ENCODE measurements at places on chromosomes 7 and 10. TPM values are rescaled to one million over a fixed set of nuclear protein-coding genes. Genes with fewer than 3 reads are reported as not detected.

DNA sequence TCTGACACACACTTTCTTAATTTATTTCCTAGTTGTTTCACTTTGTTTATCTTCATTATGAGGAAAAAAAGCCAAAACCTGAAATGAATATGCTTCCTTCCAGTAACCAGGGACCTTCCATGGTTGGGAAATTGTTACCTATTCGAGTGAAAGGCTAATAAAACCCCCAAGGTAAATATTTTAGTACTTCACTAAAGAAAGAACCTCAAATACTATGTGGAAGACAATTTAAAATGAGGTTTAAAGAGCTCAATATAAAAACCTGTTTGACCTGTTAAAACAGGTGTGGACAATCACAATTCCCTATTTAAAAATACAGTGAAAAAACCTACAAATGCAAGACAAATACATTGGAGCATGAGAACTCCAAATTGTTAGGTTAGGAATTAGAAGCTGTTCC, 192.6 kb downstream of the CFTR start:
- DNase-seq = no peak

- no peak for DNase-seq
Observed at GRCh38 chr10:116306847-116307246, 17.4 kb upstream of the CCDC172 start.

DNA sequence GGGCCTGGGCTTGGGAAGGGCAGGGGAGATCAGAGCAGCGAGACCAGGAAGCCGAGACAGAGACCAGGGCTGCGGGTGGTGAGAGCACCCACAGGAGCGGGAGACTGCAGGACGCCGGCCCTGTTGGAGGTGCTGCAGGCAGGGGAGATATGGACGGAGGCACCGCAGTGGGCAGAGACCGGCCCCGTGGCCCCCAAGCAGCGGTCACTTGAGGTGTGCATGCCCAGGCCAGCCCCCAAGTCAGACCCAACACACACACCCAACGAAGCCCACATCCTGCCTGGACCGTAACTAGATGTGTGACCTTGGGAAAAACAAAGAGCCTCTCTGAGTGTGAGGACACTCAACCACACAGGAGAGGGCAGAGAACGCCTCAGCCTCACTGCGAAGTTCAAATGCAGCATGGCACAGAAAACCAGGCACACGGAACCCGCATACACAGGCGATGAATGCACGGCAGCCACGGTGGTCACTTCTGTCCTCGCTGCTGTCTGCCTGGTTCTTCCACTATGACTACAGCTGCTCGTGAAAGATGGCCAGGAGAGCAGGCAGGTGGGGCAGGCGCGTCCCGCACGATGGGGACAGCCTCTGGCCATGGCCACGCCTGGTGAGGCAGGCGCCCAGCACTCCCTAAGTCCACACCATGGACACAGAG, 214.7 kb downstream of the MAD1L1 start:
- DNase-seq = no peak

The IFRD1 gene
- total RNA-seq = 89.6 TPM

GRCh38 chr10:69425041-69425440, 8.3 kb upstream of the TACR2 start:
- no peak for DNase-seq

DNA sequence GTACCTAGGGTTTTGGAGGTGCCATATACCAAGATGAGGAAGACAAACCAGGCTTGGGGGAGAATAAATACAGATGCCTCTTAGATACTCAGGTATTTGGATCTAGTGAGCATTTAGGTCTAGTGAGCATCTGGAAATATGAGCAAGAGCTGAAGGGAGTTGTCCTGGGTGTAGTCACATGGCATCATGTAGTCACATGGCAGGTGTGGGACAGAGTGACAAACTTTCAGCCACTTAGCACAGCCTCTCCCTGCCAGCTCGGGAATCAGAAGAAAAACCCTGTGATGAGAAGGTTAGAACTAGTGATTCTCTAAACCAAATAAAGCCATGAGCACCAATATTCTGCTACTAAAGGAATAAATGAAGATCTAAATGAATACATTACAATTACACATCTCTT, 24.3 kb downstream of the RGR start:
- no peak for DNase-seq

DNA sequence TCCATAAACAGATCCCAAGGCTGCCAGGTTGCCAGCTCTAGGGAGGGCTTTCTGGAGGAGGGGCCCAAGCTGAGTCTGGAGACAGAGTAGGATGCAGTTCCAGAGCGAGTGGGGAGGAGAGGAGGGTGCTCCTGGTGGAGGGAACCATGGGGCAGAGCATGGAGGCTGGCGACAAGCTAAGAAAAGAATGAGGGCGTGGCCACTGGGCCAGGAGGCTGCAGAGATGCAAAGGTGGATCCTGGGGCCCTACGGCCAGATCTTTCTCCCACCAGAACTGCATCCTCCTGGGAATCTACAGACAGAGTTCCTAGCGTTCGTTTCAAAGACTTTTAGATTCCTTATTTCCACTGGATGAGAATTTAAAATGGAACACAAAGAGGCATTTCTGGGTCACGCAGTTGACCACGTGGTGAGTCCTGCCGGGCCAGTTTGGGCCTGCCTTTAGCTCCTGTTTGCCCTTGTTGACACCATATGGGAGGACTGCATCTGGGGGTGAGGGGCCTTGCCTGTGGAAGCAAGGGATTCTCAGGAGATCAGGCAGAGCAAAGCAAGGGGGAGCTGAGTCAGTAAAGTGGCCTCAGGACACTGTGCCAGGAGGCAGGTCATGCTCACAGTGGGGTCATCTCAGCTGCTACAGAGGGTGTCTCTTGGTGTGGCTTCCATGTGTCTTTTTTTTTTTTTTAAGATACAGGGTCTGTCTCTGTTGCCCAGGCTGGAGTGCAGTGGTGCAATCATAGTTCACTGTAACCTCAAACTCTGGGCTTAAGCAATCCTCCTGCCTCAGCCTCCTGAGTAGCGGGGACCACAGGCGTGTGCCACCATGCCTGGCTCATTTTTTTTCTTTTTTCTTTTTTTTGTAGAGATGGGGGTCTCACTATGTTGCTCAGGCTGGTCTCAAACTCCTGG, 137.8 kb downstream of the SH3PXD2A start:
- DNase-seq = no peak

DNA sequence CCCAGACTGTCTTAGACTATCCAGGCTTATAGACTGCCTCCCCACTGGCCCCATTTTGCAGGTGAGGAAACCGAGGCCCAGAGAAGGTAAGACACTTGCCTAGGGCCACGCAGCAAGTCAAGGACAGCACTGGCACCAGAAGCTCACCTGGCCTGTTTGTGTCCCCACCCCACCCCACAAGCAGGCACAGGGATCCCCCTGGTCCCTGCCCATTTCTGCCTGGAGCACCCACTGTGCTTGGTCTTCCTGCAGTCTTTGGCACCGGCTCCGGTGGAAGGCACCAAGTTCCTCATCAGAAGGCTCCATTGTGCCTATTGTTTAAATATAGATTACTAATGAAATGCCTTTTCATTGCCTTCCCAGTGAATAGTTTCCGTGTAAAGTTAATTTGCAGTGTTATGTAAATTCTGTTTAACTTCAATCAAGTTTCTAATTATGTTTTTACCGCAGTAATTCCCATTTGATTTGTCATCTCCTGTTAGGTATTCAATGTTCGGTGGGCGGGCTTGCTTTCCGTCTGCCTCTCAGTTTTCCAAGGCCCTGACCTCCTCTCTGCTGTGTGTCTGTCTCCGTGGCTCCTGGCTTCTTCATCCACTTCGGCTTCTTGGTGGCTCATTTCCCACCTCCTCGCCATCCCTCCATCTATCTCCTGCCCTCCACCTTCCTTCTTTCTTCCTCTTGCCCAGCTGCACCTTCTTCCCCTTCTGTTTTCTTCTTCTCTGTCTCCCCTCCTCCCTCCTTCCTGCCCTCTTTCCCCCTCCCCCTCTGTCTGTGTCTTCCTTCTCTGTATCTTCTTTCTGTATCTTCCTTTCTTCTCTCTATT, 75.8 kb downstream of the ZMIZ1 start:
- DNase-seq = no peak

GRCh38 chr10:102752934-102753664, 9.4 kb downstream of the WBP1L start:
- DNase-seq = peak; percentile 95

DNA sequence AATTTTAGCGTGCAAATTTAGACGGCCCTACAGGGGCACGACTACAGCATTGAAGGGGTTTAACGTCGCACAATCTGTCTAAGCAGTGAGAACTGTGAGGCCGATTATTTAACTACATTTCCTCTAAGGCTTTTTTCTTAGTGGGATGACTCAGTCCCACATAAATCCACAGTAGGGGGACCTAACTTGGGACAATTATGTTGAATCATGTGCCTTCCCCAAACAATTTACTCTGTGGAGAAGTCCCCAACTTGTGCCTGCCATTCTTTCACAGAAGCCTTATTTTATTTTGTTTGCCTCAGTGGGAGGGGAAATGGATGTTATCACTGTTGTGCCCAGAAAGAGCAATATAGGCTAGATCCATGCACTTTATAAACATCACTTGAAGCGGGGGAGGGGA, 80.3 kb upstream of the CDCA7L start:
- DNase-seq = no peak

The OR2A42 gene
- total RNA-seq = not detected

DNA sequence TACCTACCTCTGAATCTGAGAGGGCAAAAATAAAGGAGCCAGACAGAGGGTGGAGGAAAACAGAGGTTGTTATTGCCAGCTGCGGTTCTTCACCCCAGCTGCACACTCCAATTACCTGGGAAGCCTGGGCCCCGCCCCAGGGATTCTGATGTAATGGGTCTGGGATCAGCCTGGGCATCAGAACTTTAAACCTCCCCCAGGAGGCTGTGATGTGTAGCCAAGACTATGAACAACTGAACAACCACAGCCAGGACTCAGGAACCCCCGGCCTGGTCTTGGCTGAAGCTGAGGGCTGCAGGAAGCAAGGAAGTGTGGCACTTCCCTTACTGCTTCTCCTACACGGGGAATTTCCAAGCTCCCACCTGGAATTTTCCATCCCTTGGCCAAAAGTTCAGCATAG, 89.3 kb downstream of the HIP1 start:
- DNase-seq = no peak

Measured in SJSA1 (cell line).